Upper lobe of left lung (tissue), 6 donors: ENCODE measurements at places on chromosomes 4 and X. TPM values are rescaled to one million over a fixed set of nuclear protein-coding genes. Genes with fewer than 3 reads are reported as not detected.

DNA sequence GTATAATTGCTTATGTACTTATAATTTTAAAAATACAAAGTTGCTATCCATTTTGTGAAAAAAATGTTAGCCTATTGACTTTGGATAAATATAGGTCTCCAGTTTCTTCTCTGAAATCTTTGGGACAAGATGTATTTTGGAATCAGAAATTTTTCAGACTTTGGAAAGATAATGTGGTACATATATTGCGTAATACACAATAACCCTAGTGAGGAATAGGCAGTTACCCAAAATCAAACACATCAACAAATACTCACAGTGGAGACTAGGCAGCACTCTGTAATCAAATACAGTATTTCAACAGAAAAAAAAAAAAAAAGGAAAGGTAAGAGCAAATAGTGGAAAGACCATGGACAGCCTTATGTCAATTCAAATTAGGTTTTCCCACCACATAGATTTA, 796.8 kb downstream of the ADGRL3 start:
- no peak for DNase-seq
- no peak overlapping the region for H3K4me3 ChIP-seq
- no peaks in the 10 kb centered on the region for H3K4me1 ChIP-seq

DNA sequence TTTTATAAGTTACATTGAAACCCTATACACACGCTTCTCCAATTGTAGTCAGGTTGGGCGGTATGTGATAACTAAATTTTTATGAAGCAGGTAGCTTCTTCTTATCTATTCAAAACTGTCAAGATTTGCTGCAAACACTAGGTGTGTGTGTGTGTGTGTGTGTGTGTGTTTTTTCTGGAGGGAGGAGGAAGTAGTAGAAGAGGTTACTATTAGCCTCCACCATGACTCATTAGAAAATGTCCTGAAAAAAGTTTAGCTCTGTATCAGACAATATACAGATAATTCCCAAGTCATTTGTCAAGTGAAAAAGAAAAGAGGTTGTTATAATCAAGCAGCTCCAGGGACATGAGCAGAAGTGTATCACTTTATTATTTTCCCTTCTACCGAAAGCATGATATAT, 33.9 kb downstream of the PCDH7 start:
- H3K4me1 ChIP-seq: no peaks in the 10 kb centered on the region
- H3K27ac ChIP-seq: no peak overlapping the region
- no peak for DNase-seq
- H3K4me3 ChIP-seq: no peak overlapping the region
- H3K27me3 ChIP-seq: no peaks in the 10 kb centered on the region

GRCh38 chrX:84363051-84363450, 139.2 kb downstream of the HDX start:
- no peak overlapping the region for H3K4me3 ChIP-seq
- no peaks in the 10 kb centered on the region for H3K36me3 ChIP-seq
- no peak overlapping the region for H3K27ac ChIP-seq
- no peak for DNase-seq
- H3K4me1 ChIP-seq: no peaks in the 10 kb centered on the region

CXorf65 gene
- total RNA-seq: 3.3 TPM

DNA sequence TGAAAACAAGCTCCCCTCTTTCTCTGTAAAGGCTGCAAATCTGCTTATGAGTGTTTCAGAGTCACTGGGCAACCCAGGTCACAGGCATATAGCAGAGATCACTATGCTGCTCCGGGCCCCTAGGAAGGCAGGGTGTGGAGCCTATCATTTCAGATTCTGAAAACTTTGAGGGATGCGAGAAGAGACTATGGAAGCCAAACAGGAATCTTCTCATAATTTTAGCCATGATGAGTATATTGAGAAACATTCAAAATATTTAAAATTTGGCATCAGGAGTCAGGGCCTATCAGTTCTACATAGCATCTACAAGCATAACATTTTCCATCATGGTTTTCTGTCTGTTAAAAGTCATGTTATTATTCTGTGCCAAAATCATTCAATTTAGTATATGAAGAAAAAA, 61.7 kb upstream of the ATXN3L start:
- H3K4me3 ChIP-seq: no peak overlapping the region
- DNase-seq: no peak
- H3K27ac ChIP-seq: no peak overlapping the region
- no peaks in the 10 kb centered on the region for H3K36me3 ChIP-seq

- H3K4me1 ChIP-seq: no peaks in the 10 kb centered on the region
- H3K27ac ChIP-seq: no peak overlapping the region
- no peaks in the 10 kb centered on the region for H3K27me3 ChIP-seq
- DNase-seq: no peak
- no peak overlapping the region for H3K4me3 ChIP-seq
- no peaks in the 10 kb centered on the region for H3K36me3 ChIP-seq
Observed at GRCh38 chr4:20299515-20299914, 47.8 kb downstream of the SLIT2 start.

NIPAL1 gene
- 0.40 TPM for total RNA-seq

GRCh38 chr4:84218031-84218430, 281.1 kb downstream of the NKX6-1 start:
- H3K36me3 ChIP-seq: no peaks in the 10 kb centered on the region
- no peaks in the 10 kb centered on the region for H3K4me1 ChIP-seq
- no peaks in the 10 kb centered on the region for H3K27me3 ChIP-seq
- no peak for DNase-seq

VCX3A gene
- not detected for total RNA-seq

DNA sequence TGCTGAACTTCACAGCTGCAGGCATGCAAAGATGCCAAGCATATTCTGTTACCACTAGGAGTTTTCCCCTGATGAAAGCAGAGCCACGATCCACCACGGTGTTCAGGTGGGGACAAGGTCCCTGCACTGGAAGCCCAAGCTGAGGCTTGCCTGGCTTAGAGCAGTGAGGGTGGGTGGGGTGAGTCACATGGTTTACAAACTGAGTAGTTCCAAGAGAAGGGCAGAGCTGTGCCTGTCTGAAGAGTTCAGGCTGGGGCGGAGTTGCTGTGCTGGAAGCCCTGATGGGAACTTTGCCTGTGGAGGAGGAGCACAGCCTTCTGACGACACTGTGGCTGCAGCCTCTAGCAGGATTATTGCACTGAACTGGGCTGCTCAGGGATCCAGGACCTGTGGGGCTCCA, 45.5 kb downstream of the FAM9B start:
- no peak overlapping the region for H3K4me3 ChIP-seq
- no peaks in the 10 kb centered on the region for H3K4me1 ChIP-seq
- no peak overlapping the region for H3K27ac ChIP-seq
- no peaks in the 10 kb centered on the region for H3K36me3 ChIP-seq
- H3K27me3 ChIP-seq: no peaks in the 10 kb centered on the region
- DNase-seq: no peak

DNA sequence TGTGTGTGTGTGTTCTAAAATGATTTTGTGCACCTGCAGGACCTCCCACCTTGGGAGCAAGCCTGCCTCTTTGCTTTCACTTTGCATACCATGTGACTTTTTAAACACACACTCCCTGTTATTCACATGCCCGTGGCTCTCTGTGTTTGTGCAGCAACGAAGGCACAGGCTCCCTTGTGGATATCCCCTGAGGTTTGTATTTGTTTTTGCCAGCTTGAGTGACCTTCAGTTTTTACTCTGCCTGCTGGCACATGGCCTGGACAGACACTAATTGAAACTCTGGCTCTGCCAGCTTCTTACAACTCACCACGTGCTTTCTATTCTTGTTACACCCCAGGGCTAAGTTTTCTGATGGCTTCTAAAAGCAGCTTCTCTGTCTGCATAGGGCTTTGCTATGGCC, 885.8 kb downstream of the SH3BGRL start:
- H3K4me3 ChIP-seq: no peak overlapping the region
- H3K4me1 ChIP-seq: no peaks in the 10 kb centered on the region
- no peak for DNase-seq

LNX1 gene
- 2.7 TPM for total RNA-seq

PGAM4 gene
- total RNA-seq: not detected

BEX5 gene
- total RNA-seq: 3.7 TPM

- H3K4me1 ChIP-seq: peaks cover 31% of the 10 kb centered on the region
- no peak overlapping the region for H3K4me3 ChIP-seq
- H3K27ac ChIP-seq: no peak overlapping the region
- DNase-seq: no peak
- no peaks in the 10 kb centered on the region for H3K27me3 ChIP-seq
Observed at GRCh38 chr4:15020502-15021286, 18.4 kb downstream of the CPEB2 start.

- no peak overlapping the region for H3K27ac ChIP-seq
- no peak for DNase-seq
- H3K27me3 ChIP-seq: no peaks in the 10 kb centered on the region
- H3K4me3 ChIP-seq: no peak overlapping the region
- no peaks in the 10 kb centered on the region for H3K4me1 ChIP-seq
Observed at GRCh38 chr4:183288955-183289354, 31.1 kb downstream of the CLDN22 start.

GRCh38 chr4:140069066-140069465, 84.9 kb downstream of the MAML3 start:
- no peaks in the 10 kb centered on the region for H3K36me3 ChIP-seq
- H3K4me3 ChIP-seq: no peak overlapping the region
- H3K27me3 ChIP-seq: no peaks in the 10 kb centered on the region
- H3K4me1 ChIP-seq: peaks cover 20% of the 10 kb centered on the region
- no peak overlapping the region for H3K27ac ChIP-seq
- peak; percentile 83 for DNase-seq
